ENCODE measurements at places on chromosomes 1 and 21.

DNA sequence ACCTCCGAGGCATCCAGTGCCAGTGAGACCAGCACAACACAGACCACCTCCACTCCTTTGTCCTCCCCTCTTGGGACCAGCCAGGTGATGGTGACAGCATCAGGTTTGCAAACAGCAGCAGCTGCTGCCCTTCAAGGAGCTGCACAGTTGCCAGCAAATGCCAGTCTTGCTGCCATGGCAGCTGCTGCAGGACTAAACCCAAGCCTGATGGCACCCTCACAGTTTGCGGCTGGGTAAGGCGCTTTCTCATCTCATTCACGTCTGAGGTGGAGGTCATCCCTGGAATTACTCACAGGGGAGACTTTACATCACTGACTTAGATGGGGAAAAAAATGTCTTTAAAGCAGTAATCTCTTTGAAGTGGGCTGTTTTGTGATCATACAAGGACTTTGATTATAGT is 106.3 kb downstream of the CD247 start:
- no peak for DNase-seq

GRCh38 chr1:55980582-55980981 is 598.8 kb downstream of the PLPP3 start:
- DNase-seq, result no peak

DNA sequence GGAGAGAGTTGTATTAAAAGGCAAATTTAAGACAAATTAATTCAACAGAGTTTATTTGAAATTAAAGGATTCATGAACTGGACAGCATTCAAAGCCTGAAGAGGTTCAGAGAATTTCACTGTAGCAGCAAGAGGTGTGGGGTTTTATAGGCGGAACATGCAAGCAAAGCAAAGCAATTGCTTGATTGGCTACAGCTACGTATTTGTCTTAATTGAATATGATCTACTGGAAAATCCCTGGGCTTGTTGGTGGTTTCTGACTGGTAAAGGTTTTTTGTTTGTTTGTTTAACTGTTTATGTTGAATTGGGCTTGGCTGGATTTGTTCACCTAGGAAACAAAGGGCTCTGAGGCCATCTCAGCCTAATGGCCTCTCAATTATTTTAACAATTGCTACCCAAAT is 61.5 kb downstream of the KCNK1 start:
- no peak for DNase-seq

- peak; percentile 84 for DNase-seq
Observed at GRCh38 chr1:44217809-44218410, 4.6 kb downstream of the DMAP1 start.

- DNase-seq, result no peak
Observed at GRCh38 chr1:229043115-229043514, 227.8 kb upstream of the RAB4A start.

GRCh38 chr21:31351438-31351837 is 7.4 kb upstream of the TIAM1 start:
- DNase-seq, result no peak

DNA sequence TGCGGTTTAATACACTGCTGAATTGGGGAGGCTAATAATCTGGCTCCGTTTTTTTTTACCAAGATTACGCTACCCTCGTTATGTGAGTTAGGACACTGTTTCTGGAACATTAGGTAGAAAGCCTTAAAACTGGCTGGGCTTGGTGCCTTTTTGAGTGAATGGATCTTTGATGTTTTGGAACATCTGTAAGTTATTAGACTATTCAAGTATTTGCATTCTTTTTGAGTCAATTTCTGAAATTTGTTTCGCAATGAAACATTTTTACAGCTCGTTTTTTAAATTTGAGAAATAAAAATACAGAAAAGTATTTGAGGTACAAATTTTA is 106.9 kb downstream of the LTN1 start:
- DNase-seq, result no peak

DNA sequence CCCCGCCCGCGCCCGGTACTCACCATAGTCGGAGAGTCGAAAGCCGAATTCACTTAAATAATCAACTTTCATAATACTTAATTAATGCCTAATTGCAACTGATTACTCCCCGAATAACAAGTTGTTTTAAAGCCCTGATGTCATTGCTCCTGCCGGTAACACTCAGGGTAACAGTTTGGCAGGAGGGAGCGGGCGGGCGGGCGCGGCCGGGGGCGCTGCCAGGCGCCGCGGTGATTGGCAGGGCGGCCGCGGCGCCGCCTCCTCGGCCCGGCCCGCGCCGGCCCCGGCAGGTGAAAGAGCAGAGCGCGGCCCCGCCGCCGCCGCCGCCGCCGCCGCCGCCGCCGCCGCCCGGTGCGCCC is 102.2 kb downstream of the CASZ1 start:
- no peak for DNase-seq

DNA sequence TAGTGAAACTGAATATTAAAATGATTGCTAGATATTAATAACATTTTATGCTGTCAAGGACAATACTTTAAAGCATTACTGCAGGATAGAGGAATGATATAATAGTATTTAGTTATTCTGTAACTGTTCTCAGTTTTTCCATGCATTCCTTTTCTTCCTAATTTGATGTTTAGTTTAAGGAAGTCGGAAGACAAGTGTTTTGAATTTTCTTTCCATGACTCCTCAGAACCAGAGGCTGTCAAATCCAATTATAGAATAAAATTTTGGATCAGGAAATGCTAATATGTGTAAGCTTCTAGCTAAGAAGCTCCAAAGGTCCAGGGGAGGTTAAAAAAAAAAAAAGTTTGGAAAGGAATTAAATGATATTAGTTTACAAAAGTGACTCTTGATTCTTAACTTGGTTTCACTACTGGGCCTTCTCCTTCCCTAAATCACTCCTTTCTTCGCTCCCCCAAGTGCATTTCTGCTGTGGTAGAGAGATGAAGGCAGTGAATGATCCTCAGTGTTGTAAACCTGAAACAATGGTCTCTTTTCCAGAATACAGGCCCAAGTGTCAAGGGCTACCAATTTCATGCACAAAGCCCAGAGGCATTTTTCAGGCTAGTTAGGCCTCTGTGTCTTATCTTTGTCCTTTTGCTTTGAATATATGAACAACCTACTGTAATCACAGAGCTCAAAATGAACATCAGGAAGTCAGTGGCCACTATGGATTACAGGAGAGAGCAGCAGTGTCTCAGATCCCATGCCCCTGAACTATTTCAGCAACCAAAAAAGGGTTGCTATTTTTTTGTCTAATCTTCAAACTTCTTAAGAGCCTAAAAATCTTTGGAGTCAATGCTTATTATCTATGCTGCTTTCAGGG is 6.2 kb downstream of the ADSS2 start:
- DNase-seq, result no peak

GRCh38 chr1:18743233-18743632 is 112.6 kb downstream of the PAX7 start:
- DNase-seq, result no peak

- DNase-seq, result peak; percentile 70
Observed at GRCh38 chr1:107531065-107531908, 390.4 kb downstream of the NTNG1 start.

GRCh38 chr1:205967554-205968335 is 24.5 kb upstream of the SLC26A9 start:
- DNase-seq, result no peak

DNA sequence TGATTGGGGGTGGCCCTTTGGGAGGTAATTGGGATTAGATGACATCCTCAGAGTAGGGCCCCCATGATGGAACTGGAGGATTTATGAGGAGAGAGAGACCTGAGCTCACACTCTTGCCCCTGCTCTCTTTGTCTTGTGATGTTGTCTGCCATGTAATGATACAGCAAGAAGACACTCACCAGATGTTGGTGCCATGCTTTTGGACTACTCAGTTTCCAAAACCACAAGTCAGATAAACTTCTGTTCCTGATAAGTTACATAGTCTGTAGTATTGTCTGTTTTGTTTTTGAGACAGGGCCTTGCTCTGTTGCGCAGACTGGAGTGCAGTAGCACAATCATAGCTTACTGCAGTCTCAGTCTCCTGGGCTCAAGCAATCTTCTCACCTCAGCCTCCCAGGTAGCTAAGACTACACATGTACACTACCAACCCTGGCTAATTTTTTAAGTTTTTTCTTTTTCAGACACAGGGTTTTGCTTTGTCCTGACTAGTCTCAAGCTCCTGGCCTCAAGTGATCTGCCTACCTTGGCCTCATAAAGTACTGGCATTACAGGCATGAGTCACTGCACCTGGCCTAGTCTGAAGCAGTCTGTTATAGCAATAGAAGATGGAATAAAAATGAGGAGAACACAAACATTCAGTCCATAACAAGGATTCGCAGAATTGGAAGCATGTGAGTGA is 115.0 kb upstream of the GALNT2 start:
- DNase-seq, result no peak

DNA sequence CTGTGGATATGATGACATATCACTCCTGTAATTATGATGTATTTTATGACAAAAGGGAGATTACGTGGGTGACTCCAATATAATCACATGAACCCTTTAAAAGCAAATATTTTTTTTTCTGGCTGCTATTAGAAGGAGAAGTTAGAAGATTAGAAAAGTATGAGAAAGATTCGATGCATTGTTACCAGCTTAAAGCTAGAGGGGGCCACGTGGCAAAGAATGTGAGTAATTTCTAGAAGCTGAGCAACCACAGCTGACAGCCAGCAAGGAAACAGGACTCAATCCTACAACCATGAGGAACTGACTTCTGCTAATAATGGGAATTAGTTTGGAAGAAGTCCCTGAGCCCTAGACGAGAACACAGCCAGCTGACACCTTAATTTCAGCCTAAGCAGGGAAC is 56.3 kb upstream of the C1orf87 start:
- no peak for DNase-seq

DNA sequence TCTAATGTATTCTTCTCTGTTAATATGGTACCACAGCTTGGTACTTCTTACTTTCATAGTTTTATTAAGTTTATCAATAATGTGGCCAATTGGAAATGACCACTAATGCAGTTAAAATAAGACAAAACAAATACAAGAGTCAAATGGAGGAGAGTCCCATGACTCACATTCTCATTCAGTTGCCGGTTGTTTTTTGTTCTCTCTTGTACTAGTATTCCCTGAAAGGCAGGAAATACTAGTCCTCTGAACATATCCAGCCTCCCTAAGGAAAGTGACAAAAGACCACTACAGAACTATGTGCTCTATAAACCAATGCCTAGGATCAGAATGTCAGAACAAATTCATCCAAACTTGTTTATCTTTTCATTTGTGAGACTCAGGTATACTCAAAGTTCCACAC is 165.2 kb upstream of the SAMSN1 start:
- no peak for DNase-seq

DNA sequence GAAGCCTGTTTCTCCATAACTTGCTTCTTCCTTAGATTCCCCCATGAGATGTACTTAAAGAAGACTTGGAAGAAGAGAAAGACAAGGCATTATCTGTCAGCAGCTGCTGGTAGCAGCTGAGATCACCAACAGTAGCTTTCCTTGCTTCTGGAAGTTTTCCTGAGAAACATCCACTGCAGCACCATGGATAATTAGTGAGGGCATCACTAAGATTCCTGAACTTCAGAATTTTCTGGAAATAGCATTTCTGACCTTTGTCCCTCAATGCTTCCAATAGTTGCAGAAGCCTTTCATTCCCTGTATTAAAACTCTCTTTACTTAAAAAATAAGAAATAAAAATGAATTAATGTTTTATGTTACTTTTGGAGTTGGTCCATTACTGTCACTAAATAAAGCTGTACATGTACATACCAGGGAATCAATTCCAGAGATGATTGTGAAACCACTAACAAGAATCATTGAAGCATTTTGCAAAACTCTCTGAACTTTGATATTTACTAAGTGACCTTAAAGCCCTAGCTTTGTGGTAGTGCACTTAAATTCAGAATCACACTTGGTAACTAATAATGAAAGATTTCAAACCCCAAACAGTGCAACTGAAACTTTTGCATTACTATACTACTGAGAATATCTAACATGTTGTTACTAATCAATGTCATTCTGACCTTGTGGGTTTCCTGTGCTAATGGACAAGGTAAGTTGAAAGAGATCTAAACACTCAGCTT is at the start of gene CFHR4:
CFHR4 (plus strand) TSS at position 538 of the 725 bp plus-strand sequence; CDS start at position 637, 99 bp downstream.
- no peak for DNase-seq

GRCh38 chr21:45410865-45411809 is 6.2 kb downstream of the COL18A1 start:
- no peak for DNase-seq

GRCh38 chr1:18641005-18641941 is 10.6 kb downstream of the PAX7 start:
- no peak for DNase-seq

GRCh38 chr21:39103689-39104088 is 79.6 kb downstream of the PSMG1 start:
- no peak for DNase-seq

DNA sequence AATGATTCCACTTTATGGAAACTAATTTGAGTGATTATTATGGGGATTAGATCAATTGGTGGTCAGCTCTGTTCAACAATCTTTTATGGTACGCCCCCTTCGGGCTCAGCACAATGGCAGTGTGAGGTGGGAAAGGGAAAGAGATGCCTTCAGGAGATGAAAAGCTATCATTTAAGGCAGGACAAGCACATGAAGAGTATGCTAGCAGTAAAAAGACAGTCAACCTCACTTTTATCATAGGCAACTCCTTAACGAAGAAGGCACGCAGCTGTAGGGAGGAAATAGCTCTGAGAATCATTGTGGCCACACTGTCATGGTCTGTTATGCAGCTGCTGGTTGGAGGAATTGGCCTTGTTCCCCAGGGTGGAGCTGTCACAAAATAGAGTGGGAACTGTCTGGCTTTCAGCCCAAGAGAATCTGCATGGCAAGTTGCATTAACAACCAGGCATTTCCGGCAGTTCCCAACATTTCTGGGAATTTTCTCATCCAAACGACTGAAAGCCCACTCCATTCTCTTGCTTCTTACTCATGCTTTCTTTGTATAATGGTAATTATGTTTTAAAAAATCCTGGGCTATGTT is 54.4 kb upstream of the BCL10 start:
- peak; percentile 28 for DNase-seq

GRCh38 chr21:41393876-41394465 is 32.1 kb upstream of the MX1 start:
- no peak for DNase-seq

- no peak for DNase-seq
Observed at GRCh38 chr1:179017383-179018326, 8.0 kb upstream of the FAM20B start.

- no peak for DNase-seq
Observed at GRCh38 chr1:34052565-34052964, 112.5 kb downstream of the CSMD2 start.

- DNase-seq, result no peak
Observed at GRCh38 chr1:221022331-221022730, 143.1 kb downstream of the HLX start.

- DNase-seq, result no peak
Observed at GRCh38 chr1:24913616-24914225, 16.4 kb downstream of the RUNX3 start.

GRCh38 chr1:36286802-36287201 is 19.4 kb upstream of the SH3D21 start:
- DNase-seq, result no peak

- DNase-seq, result peak; percentile 93
Observed at GRCh38 chr1:178093494-178093950, 382 bp upstream of the RASAL2 start.

Measured in NCI-H446 (cell line).